ENCODE measurements at places on chromosomes 5 and 9.

DNA sequence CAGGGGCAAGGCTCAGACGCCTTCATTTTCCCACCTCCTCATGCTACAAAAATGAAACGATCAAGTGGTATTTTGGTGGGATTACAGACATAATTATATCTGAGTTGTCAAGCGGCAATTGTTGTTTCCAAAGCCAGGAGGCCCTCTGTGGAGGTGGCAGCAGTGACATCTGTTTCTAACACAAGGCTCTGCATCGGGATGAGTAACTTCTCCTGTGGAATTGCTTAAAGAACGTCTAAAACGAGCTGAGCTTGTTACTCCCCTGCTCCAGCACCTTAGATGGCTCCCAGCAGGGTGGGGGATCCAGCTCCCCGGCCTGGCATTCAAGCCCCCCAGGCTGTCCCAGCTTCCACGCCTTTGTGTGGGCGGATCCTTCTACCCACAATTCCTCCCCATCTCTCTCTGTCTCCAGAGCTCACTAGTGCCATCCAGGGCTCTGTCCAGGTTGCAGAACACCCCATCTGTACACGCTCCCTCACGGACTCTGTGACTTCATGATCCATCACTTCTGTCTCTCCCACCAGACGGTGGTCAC is 36.8 kb downstream of the DAB2IP start:
- no peak for DNase-seq

GRCh38 chr9:102499468-102499867 is 495.7 kb upstream of the CYLC2 start:
- no peak for DNase-seq

DNA sequence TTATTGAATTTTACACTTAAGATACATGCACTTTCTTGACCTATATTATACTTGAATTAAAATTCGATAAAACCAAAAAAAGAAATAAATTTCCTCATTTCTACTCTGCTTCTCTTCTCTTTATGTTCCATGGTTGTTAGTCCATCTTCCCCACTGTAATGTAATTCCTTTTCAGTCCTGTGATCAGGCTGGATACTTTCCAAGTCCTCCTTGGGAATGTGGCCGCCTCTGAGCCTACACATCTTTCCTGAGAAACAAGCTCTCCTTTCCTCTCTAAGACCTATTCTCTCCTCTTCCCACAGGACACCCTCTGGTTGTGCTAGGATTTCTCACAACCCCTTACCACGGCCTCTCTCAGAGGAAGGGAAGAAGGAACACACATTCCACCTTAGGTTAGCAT is 285.1 kb downstream of the DNAH5 start:
- DNase-seq, result no peak

GRCh38 chr5:93586736-93587596 is 3.9 kb downstream of the NR2F1 start:
- no peak for DNase-seq

- DNase-seq, result no peak
These were observed 607 bp downstream of the UHRF2 start for GRCh38 chr9:6413365-6414246.

- peak; percentile 19 for DNase-seq
These were observed 201.6 kb upstream of the IRX1 start for GRCh38 chr5:3393920-3394597.

All from SHP77 treated with DMSO at 0.1 percent for 48 hours (cell line).